Stimulated activated CD8-positive, alpha-beta memory T cell treated with anti-CD3 and anti-CD28 coated beads, Interleukin-7, amount 100 ng/mL, for 1 hour (primary cell): ENCODE measurements at places on chromosomes 3 and 15.

GRCh38 chr3:61134532-61134931 is 116.7 kb downstream of the FHIT start:
- DNase-seq, result no peak

GRCh38 chr3:184258926-184259325 is 2.4 kb downstream of the CAMK2N2 start:
- no peak for DNase-seq

GRCh38 chr3:23385327-23385726 is 182.2 kb downstream of the UBE2E2 start:
- DNase-seq, result no peak

DNA sequence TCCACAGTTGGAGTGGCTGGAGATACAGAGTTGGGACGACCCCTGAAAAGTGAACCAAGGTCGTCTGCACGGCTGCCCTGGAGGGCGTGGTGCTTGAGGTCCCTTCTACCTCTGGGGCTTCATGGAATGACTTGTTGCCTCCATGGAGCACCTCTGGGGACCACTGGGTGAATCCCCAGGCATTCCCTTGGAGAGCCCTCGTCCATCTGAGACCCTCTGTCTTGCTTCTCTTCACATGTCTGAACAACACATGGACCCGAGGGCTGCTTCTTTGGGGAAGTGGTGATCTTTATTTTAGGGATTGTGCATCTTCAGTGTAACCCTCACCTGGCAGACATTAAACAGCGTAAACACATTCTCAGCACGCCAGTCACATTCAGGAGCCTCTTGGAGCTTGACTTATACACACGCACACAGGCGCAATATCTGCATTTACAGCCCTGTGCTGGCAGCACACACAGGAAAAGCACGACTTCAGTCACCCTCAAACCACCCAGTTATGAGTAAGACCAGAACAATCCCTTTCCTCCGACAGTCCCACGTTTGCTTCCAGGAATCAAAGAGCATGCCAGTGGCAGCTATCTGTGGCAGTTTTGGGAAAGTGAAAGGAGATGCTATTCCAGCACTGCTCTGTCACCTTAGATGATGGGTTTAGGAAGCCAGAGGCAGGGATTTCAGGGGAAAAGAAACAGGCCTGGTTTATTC is 12.6 kb downstream of the FAM107A start:
- no peak for DNase-seq

- DNase-seq, result no peak
Observed at GRCh38 chr3:134959516-134959915, 164.5 kb downstream of the EPHB1 start.

DNA sequence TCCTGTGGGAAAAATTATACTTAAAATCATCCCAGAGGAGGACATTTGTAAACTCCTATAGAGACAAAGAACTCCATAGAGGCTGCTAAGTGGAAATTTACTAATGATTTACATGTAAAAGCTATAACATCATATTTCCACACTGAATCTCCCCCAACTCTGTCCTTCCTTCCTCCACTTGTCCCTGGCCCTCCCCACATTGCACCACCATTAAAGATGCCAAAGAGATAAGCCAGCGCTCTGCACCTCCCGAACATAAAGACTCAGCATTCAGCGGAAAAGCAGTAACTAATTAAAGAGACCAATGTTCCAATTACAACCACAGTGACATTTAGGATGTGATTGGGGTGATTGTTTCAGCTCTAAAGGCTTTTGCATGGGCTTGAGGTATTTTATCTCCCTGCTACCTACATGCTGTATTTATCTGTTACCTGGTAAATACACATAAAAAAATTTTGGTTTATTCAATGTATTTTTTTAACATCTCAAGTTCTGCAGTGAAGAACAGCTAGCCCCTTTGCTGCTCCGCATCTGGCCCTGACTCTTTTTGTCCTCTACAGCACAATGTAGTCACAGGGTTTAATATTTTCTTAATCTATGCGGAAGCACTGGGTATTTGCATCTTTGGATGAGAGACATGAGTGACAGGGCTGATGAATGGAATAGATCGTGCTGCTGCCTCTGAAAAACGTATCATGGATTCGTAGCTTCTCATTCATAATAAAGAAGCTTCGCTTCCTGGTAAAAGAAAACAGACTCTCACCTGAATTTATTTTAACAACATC is 35.3 kb upstream of the B3GNT5 start:
- DNase-seq, result no peak

DNA sequence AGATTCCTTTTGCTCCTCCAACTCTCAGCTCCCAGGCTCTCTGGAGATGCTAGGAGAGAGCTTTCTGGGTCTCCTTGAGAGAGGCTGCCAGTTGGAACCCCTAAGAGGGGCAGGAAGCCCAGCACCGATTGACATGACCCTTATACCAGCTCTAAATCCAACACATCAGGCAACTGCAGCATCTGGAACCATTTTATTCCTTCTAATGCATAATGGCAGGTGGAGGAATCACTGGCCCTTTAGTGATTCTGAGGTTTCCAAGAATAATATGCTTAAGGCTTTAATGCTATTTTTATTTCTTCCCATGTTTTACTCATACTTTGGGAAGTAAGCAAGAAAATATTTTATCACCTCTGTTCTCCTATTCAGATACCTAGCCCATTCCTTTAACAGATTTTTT is 60.3 kb upstream of the TEX264 start:
- no peak for DNase-seq

GRCh38 chr15:69134791-69135190 is 25.6 kb upstream of the GLCE start:
- no peak for DNase-seq

DNA sequence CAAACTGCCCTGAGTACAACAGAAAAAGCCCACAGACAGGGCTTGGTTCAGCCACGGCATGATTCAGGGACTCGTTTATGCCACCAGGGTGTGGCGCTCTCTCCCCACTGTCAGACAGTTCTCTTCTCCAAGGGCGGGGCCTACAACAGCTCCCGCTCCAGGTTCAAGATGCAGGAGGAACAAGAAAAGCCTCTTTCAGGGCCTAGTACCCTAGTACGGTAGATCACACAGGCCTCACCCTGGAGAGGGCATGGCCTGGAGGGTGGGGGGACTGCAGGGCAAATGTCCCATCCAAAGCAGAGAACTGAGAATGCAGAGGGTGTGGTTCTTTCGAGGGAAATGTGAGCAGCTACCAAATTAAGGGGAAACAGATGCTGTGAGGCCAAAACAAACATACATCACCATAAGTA is 12.0 kb downstream of the MESD start:
- DNase-seq, result no peak

GRCh38 chr15:78944202-78944625 is 632 bp downstream of the CTSH start:
- DNase-seq, result no peak

- DNase-seq, result no peak
Observed at GRCh38 chr3:65398953-65399352, 639.8 kb downstream of the MAGI1 start.

DNA sequence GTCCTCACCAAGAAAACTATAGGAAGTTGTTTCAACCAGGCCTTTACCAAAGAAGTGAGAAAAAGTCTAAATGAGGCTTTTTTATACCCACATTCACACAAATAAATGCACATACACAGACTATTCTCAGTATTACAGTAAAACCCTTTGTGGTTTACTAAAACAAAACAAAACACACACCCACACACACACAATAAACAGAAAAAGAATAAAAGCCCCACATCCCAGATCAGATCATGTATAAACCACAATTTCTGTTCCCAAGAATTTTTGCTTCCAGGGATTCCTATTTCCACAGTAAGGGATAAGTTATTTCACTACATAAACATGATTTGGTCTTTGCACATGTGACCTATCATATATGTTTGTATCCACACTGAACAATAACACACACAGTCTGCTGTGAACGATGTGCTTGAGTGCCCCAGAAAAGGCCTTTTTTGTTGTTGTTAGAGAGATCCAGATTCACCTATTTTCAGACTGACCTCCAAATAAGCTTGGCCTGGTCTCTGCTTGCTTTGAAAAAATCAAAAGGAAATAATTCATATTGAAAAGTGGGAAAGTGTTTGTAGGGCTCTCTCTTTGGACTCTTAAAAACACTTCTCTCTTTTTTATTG is 283.4 kb upstream of the ATP11B start:
- DNase-seq, result no peak

DNA sequence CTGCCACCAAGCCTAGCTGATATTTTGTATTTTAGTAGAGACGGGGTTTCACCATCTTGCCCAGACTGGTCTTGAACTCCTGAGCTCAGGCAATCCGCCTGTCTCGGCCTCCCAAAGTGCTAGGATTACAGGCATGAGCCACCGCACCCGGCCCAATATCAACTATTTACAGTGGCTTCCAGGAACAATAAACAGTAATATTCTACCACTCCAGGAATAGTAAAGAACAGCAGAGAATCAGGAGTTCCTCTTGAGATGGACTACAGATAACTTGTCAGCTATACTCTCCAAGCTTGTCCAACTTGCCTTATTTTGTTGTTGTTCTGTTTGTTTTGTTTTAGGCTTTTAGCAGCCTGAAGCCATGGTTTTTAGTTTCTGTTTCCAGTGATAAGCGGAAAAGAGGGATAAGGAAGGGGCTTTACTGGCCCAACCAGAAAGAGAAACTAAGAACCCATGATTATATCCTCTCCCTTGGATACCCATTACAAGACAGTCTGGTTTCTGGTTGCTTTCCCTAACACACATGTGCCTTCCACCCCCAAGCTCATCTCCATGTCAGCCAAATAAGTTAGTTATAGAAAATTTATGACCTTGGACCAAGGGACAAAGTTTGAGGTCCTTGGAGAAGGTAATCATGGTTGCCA is 36.7 kb downstream of the ARHGEF3 start:
- no peak for DNase-seq

DNA sequence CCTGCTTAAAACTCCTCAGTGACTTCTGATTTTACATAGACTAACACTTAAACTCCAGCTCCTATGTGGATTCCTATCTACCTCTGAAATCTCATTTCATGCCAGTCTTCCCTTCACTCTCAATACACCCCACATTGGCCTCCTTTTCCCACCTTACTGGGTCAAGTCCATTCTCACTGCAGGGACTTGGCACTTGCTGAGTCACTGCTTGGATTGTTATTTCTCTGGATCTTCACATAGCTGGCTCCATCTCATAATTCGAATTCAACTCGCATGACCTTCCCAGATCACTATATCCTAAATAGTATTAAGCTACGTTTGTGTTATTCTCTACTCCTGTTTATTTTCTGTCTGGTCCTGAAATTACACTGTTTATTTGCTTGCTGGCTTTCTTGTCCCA is 59.6 kb upstream of the FRMD4B start:
- DNase-seq, result no peak

DNA sequence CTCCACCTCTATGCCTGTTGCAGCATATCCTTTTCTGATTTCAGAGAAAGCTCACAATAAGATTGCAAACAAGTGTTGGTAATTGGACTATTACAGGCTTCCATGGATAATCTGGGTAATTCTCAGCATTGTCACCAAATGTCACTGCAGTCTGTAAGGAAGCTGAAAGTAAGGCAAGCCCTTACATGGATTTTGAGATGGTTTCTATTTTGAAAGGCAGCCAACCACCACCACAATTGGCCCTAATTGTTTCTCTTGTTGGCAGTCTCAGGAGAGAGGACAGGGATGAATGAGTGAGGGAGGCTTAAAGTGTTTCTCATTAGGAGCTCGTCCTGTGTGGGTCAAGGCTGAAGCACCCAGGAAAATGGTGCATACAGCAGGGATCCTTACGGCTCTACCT is 879.9 kb downstream of the TUSC7 start:
- no peak for DNase-seq

- DNase-seq, result no peak
Observed at GRCh38 chr15:31341071-31341470, 14.4 kb downstream of the KLF13 start.

- DNase-seq, result no peak
Observed at GRCh38 chr3:189084620-189085019, 87.2 kb upstream of the TPRG1 start.

DNA sequence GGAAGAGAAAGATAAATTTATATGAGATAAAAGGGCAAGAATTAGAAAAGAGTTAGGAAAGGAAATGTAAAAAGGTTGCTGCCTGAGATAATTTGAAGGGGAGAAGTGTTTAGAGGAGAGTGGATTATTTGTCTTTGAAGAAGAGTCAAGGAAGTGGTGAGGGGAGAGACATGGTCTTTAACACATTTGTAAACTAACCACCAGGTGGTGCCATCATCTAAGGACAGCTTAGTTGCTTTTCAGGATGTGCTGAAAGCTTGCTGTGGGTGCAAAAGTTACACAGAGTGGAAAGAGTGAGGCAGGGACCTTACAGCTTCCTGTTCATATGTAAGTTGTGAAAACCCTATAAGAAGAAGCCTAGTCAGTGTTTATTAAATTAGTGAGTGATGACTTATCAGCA is 114.1 kb upstream of the DNAJC19 start:
- DNase-seq, result no peak

DNA sequence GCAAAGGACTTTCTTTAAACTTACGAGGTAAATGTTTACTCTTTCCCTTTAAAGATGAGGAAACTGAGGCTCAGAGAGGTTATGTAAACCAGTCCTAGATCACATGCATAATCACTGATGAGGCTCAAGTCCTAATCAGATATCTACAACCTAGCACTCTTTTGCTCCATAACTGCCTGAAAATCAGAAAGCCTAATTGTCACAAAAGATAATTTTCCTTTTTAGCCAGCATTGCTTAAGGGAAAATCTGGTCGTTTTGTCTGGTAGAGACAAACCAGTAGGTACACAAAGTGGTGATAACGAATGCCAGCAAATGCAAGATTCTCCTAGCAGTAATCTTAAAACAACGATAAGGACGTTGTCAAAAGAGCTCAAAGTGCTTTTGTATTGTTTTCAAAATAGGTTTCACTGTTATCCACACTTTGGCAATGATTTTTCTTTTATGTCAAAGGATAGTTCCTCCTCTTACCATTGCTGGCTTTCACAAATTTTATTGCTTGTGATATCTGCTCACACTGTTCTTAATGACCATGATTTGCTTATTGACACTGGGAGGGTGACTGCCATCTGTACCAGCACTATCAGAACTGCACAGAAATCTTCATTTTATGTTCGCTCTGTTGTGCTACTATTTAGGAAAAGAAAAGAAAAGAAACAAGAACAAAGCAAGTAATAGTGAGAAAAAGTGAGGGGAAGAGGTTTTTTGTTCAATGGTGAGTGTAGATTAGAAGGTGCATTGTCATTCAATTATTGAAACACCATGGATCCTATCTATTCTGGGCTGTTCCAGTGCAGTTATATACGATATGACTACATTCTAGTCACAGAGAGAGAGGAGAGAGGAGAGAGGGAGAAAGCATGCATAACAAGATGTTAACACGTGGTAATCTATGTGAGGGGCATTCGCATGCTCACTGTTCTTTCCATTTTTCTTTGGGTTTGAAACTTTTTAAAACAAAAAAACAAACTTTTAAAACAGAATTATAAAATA is 13.7 kb downstream of the IQCH start:
- no peak for DNase-seq

- DNase-seq, result peak; percentile 18
Observed at GRCh38 chr15:101242160-101242998, 9.5 kb downstream of the CHSY1 start.

- DNase-seq, result no peak
Observed at GRCh38 chr3:143600756-143601718, 247.2 kb downstream of the SLC9A9 start.

- DNase-seq, result no peak
Observed at GRCh38 chr3:13891017-13891392, 11.1 kb upstream of the WNT7A start.

GRCh38 chr3:14798231-14798630 is 20.5 kb upstream of the FGD5 start:
- DNase-seq, result no peak
